ENCODE measurements at places on chromosomes 7 and 10.

DNA sequence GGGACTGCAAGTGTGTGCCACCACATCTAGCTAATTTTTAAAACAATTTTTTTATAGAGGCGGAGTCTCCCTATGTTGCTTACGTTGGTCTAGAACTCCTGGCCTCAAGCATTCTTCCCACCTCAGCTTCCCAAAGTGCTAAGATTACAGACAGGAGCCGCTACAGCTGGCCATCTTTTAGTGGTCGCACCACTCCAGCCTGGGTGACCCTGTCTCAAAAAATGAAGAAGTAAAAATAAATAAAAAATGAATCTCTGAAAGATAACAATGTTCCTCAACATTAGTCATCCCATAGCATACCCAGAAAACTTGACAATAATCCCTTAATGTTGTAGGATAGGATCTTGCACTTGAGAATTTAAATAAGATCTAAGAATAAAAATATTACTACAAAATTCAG is 18.2 kb downstream of the WBP1L start:
- DNase-seq: no peak

- DNase-seq: no peak
These were observed 97.9 kb downstream of the GAD2 start for GRCh38 chr10:26314265-26315013.

GRCh38 chr7:87398446-87398845 is 53.0 kb downstream of the CROT start:
- no peak for DNase-seq

DNA sequence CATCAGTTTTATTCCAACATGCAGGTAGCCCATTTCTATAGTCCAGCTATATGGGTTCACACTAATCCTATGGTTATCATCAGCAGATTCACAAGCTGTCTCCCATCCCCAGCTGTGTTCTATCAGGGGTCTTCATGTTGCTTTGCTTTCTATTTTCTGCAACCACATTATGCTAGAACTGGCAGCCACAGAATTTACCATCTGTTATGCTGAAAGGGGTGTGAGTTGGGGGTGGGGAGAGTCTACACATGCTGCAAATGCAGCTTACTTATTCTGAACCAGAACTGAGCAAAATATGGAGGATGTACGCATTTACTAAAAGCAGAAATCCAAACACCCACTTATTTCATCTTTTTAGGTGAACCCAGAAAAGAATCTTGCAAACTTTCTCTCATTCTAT is 32.9 kb downstream of the SHTN1 start:
- DNase-seq: no peak

GRCh38 chr7:26153823-26154783 is 2.1 kb downstream of the NFE2L3 start:
- no peak for DNase-seq

- no peak for DNase-seq
These were observed 152.1 kb upstream of the LYZL2 start for GRCh38 chr10:30781670-30782121.

- no peak for DNase-seq
These were observed 2.1 kb downstream of the ADD3 start for GRCh38 chr10:110009736-110010475.

GRCh38 chr10:72075376-72076115 is 12.8 kb downstream of the SPOCK2 start:
- no peak for DNase-seq

DNA sequence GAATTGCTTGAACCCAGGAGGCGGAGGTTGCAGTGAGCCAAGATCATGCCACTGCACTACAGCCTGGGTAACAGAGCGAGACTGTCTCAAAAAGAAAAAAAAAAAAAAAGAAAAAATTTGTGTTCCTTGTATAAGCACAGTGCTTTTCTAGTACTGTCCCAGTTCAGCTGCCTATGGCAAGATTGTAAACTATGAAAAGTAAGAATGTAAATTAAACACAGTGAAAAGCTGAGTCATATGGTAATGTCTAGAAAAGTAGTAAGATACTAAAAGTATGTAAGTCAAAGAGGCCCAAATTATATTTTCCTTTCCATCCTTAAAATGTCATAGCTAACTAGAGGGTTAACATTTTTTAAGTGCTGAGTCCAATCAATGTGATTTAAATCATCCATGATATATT is 42.8 kb downstream of the RBM20 start:
- no peak for DNase-seq

DNA sequence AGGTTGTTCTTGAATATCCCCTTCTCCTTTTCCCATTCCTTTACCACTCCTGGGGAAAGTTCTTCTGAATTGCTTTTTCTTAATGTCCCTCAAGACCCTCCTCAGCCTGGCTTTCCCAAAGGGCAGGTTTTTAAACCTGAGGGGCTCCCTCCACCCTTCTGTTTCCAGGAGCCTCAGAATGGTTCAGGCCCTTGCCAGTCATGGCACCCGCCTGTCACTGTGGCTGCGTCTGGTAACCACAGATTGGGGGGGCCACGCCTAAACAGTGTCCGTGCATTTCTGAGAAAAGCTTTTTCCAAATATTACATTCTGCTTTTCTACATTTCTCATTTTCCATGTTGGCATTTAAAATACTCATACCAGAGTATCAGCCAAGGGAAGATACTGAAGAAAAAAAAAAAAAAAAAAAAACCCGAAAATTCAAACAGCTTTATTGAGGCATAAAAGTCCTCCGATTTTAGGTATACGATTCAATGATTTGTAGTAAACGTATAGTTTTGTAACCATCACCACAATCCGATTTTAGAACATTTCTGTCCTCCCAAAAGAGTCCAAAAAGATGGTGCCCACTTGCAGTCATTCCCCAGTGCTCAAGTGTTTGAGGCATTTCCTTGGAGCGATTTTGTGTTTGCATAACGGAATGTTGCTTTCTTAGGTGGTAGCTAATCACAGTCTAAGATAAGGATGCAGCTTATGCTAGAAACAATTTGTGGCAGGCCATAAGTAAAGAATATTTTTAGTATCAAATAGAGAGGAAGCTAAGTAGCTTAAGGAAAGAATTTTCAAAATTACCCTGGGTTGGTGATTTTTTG is 22.1 kb downstream of the HKDC1 start:
- DNase-seq: no peak

- DNase-seq: no peak
These were observed 150.6 kb downstream of the TPST1 start for GRCh38 chr7:66355756-66356155.

GRCh38 chr10:132955479-132955878 is 13.1 kb upstream of the CFAP46 start:
- no peak for DNase-seq

- DNase-seq: no peak
These were observed 30.5 kb upstream of the SEM1 start for GRCh38 chr7:96740130-96740529.

DNA sequence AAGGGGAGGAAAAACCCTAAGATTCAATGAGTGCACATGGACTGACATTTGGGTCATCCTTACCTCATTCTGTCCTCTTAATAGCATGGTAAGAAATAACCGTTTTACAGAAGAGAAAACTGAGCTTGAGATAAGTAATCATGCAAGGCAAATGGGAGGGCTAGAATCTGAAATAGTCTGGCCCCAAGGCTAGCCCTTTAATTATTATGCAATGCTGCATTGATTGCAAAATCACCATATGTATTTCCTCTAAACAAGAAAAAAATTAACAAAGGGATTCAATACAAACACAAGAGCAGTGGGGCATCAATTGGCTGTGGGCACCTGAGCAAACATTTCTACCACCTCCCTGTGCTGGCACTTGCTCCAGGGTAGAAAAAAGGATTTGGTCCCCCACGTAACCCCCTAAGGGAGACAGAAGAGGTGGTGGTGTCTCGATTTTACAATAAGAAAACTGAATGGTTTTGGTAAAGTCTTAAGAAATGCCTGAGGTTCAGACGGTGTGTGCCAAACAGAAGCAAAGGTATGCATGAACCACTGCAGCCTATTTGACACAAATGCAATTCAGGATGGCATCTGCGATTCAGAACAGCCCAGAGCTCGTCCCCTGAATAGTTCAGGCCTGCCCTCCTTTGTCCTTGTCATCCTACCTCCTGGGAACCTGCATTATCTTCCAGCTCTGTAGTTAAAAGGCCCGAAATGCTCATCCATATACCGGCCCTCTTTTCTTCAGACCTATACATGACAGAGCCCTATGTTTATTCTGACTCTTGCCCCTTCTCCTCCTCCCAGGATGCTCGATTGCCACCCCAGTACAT is 23.6 kb downstream of the PIP4K2A start:
- DNase-seq: no peak

GRCh38 chr10:77983384-77984341 is 45.7 kb downstream of the POLR3A start:
- no peak for DNase-seq

- DNase-seq: no peak
These were observed 31.0 kb upstream of the FZD1 start for GRCh38 chr7:91233212-91233611.

- DNase-seq: no peak
These were observed 903 bp downstream of the ZNF655 start for GRCh38 chr7:99559175-99559915.

DNA sequence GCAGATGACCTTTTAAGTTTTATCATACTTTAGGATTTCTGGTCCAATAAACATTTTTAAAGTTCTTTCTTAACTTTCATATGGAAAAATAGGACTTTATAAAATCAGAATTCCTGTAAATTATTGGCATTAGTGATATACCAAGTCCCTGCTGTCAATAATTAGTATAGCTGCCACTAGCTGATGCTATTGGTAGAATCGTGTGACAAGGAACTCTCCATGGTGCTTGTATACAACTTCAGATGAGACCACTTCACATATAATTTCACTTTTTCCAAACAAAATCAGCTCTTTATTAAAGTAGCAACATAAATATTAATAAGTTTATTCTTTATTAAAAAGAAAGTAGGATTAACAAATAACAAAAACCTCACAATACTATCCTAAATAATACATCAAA is 49.9 kb downstream of the ZNF800 start:
- DNase-seq: no peak

- DNase-seq: peak; percentile 83
These were observed 102.0 kb downstream of the STRA8 start for GRCh38 chr7:135335628-135336139.

DNA sequence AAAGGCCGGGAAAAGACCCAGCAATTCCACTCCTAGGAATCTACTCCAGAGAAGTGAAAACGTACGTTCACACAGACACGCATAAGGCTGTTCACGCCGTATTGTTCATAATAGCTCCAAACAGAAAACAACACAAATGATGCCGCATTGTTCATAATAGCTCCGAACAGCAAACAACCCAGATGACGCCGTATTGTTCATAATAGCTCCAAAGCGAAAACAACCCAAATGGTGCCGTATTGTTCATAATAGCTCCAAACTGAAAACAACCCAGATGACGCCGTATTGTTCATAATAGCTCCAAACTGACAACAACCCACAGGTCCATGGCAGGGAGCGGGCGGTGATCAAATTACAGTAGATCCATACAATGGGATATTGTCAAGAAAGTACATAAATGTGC is 85.2 kb upstream of the DNAAF5 start:
- DNase-seq: no peak

DNA sequence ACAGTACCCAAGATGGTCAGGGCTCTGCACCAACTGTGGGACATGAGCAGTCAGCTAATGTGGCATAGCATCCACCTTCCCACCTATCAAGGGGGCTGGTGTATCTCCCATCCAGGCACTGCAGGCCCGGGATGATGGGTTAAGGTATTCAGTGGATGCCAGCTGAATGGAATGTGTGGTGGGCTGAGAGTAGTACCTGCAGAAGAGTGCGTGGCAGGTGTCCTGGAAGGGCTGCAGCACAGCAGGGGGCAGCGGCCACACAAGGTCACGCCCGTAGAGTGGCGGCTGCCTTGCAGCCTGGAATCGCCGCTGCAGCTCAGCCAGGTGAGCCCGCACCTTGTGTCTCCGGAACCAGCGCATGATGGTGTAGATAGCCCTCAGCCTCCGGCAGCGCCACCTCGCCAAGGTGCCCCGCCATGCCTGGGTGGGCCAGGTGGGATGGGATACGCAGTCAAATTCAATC is 13.3 kb downstream of the MYO1G start:
- no peak for DNase-seq

DNA sequence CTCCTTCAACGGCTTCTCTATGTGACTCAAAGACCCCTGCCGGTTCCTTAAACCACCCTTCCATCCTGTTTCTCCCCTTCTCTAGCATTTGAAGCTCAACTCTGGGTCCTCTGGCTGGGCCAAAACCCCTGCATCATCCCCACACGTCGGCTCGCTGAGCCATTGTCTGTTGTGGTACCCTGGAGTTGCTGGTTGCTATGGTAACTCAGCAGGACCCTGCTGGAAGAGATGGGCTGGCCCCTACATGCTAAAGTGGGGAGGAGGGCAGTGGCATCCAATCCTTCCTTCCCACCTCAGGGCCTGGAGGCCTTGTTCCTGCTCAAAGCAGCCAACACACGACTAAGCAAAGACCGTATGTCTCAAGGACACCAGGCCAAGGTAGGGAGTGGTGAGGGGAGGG is 452.5 kb downstream of the PLXNA4 start:
- DNase-seq: no peak

- no peak for DNase-seq
These were observed 225.0 kb upstream of the CELF2 start for GRCh38 chr10:10792681-10793080.

DNA sequence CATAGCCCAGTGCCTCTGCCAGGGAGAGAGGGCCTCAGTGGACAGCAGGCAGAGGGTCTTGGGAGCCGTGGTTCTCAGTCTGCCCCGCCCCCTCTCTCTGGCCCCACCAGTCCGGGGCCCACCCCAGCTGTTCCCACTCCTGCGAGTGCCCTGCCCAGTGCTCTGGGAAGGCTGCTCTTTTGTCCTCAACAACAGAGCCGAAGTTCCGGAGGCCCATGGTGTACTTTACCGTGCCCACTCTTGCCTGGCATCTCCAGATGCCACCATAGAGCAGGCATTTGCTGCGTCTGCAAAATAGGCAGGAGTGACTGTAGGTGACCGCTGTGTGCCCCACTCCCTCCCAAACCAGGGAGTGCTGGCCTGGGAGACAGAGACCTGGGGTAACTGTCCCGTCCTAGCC is 29.3 kb upstream of the PCBD1 start:
- no peak for DNase-seq

DNA sequence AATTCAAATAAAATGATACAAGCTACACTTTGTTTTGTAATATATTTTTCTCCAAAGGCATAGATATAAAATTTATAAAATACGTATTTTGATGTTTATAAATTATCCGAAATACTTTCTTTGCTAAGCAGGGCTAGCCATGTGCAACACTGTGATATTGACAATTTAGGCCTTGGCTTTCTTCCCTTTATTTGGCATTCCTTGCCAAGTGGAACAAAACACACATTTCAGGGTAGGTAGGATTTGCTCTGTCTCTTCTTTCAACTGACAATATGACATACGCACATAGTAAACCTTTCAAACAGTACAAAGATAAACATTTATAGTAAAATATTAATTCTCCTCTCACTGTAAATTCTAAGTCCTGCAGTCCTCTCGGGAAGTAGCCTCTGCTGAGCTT is 103.3 kb upstream of the POT1 start:
- no peak for DNase-seq

GRCh38 chr10:109895095-109895818 is 28.1 kb downstream of the XPNPEP1 start:
- no peak for DNase-seq
